Activated CD4-positive, CD25-positive, alpha-beta regulatory T cell (primary cell): ENCODE measurements at places on chromosomes 2 and 18.

DNA sequence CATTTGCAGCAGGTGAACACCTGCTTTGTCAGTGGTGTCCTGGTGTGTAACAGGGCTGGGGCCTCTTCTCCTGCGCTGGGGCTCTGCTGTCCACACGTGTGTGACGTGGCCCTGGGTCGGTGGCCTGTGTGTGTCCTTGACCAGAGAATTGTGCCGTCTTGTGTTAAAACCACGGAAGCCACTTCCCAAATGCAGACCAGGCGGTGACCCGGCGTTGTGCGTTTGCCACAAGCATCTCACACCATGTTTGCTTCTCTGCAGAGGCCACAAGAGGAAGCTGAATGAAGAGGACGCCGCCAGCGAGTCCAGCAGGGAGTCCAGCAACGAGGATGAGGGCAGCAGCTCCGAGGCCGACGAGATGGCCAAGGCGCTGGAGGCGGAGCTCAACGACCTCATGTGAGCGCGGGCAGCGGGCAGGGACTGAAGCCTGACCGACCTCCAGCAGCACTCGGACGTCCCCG, 44.3 kb upstream of the KCNG2 start:
- DNase-seq, result no peak

DNA sequence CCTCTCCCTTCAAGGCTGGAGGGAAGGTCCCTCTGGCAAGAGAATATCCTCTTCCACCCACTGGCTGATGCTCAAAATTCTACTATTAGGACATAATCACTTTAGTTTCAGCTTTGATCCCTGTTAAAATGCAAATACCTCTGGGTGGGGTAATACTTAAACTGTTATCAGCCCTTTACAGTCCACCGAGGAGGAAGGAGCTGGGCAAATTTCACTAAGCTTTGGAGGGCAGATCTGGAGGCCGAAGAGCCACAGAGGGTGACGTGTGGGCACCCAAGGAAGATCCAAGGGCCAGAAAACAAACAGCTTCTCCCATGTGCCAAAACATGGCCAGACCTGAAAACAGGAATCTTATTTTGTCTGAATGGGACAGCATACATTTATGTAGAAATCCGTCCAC, 74.6 kb upstream of the BCL11A start:
- no peak for DNase-seq

- DNase-seq, result no peak
These were observed 21.2 kb downstream of the ACTR3 start for GRCh38 chr2:113910967-113911678.

- no peak for DNase-seq
These were observed at the start of gene TRPM8 for GRCh38 chr2:233917116-233917515. Gene TRPM8 (plus strand): TSS chr2:233917373. CDS start chr2:233926538, 9,165 bp downstream.

GRCh38 chr2:205293559-205293958, 388.7 kb upstream of the NRP2 start:
- no peak for DNase-seq

DNA sequence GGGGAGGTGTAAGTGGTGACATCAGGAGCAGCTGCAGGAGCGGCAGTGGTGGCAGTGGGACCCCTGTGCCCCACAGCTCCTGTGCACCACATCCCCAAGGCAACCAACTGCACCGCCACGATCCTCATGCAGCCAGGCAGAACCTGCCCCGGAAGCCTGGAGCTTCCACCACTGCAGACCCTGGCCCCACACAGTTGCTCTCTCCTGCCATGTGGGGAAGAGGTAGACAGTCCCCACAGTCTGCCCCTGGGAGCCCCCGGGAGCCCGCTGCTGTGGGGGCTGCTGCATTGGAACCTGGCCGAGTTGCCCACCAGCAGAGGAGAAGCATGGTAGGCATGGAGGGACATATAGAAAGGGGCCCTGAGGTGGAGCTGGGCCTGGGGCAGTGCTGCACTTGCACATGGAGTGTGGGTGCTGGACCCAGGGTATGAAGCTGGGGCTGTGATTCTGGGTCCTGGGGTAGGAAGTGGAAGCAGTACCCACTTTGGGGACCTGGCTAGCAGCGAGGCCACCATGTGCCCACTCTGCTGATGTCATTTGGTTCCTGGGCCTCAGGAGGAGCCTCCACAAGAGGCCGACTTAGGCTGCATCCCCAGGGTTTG, 623.3 kb upstream of the LRRTM4 start:
- no peak for DNase-seq

DNA sequence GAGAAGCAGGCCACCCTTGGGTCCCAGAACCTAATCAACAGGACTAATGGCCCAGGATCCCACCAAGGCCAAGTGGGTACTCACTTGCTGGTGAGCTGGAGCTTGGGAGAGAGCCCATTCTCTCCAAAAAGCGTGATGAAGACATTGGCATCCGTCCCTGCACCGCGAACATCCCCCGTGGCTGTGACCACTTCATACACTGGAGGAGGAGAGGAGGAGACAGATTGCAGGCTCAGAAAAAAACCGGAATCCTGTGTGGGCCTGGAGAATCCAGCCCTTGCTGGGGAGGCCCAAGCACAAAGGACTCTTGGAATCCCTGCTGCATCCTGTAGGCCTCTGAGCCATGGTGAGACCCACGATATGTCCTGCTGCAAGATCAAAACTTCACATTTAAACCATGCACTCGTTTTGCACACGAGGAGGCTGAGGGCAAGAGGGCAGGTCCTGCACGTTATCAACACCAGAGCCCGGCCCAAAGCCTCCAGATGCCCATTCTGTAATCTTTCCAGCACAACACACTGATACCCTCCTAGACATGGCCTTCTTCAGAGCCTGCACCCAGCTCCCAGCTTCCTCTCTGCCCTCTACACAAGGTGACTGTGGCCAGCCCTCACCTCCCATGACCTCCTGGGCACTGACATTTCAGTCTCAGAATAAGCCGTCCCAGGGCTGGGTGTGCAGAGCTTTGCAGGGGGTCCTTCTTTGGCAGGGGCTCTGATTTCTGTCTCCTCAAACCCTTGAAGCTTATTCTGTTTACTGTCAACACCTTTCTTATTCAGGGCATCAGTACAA, 7.8 kb downstream of the LOXHD1 start:
- no peak for DNase-seq

DNA sequence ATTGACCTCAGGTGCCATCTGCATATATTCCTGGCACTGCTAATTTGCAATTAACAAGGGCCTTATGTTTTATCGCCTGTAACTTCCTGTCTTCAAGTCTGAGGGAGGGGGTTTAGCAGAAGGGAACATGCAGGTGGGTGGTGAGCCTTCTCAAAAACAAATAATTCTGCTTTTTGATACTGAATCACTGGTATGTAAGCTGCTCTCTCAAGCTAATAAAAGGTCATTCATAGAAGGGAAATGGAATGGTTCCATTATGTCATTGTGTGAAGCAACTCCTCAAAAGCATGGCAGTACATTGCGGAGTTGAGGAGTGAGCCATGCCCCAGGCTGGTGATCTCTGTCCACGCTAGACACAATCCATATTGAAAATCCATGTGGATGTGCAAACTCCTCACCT, 414.8 kb upstream of the ID2 start:
- no peak for DNase-seq

DNA sequence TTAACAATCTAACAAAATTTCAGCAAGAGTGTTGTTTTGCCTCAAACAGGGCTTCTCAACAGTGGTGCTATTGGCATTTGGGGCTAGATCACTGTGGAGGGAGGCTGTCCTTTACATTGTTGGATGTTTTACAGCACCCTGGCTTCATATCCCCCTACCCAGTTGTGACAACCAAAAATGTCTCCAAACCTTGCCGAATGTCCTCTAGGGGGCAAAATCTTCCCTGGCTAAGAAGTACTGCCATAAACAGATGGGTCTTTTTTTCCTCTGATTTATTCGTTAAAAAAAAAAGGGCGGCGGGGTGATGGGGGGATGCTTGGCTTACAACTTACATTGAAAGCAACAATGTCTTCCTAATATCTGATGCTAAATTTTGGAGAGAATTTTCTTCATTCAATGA, 207.6 kb upstream of the CCDC150 start:
- no peak for DNase-seq

DNA sequence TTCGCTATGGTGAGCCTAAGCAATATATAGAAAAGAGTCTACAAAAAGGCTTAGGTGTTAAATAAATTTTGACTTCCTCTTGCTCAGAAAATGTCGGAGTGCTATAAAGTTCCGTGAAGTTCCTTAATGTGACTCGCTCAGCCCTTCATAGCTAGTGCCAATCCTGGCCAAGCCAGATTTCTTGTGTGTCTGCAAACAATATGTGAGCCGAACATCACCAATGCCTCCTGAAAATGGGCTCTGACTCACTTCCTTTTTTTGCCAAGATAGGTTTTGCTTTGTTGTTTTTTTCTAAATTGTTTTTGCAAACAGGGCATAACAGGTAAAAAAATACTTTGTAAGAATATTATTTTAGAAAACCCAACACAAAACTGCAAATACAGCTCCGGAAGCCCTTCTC, 26.1 kb downstream of the CDC42EP3 start:
- no peak for DNase-seq

DNA sequence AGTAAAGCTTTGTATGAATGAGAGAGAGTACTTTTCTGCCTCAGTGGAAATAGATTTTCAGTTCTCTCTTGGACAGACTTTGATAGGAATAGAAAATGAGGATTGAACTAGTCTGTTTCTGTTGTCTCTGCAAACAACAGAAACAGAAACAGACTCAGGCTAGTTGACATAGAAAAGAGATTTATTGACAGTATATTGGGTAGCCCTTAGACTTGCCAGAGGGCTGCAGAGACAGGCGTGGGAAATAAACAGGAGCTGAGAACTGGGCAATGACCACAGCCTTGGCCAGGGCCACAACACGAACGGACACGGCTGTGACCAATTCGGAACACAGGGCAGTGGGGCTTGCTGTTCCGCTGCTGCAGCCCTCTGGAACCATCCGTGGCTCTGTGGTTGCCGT, 30.5 kb upstream of the YWHAQ start:
- no peak for DNase-seq

- no peak for DNase-seq
These were observed 10.5 kb upstream of the INSIG2 start for GRCh38 chr2:118077636-118078247.

DNA sequence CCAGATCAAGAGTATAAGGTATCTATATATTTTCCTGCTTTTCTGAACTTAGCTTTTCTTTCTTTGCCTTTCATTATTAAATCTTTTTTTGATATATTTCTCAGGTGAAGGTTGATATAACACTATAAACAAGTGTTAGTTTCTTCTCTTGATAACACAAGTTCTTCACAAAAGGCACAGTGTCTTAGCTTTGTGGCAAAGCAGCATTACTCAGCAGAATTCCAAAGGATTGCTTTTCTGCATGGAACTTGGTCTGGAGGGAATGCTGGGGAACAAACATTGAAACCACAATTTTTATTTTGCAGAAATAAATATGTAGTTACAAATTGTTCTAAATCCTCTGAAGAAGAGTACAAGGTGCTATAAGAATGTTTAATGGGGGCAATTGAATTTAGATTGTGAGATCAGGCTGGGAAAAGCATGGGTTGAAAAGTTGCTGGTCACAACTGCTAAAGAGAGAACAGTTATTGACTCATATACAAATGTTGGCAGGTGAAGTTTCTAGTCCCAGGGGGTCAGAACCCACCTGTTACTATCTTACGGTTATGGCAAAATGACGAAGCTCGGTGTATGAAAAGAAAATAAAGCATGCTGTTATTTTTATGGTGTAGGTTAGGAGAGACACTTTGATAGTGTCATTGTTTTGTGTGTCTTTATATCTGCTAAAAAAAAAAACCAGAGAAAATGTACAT, 68.2 kb downstream of the UBR3 start:
- no peak for DNase-seq

DNA sequence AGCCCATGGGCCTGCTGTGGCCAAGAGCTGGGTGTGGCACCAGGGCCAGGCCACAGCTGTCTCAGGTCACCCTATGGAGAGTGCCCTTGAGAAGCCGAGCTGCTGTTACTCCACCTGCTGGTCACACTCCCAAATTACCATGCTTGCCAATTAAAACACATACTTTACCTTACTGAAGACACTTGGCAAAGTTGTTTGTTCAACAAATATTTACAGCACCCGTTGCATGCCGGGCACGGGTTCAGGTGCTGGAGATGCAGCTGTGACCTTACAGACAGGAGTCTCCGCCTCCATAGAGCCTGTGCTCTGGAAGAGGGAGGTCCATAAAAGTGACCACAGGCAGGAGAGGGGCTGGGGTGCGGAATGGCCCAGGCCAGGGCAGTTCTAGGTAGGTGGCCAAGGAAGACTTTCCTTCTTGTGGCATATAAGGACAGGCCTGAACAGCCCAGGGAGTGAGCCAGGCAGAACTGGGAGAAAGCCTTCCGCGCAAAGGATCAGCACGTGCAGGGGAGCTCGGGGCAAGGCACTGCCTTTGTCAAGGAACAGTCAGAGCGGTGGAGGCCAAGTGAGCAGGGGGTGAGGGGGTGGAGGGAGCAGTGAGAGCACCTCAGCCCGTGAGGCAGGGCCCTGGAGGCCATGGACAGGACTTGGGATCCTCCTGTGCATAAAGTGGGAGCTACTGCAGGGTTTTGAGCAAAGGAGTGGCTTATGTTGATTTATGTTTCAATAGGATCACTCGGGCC, 23.6 kb upstream of the RBM44 start:
- DNase-seq, result no peak

GRCh38 chr2:63834401-63834800, 7.3 kb upstream of the UGP2 start:
- DNase-seq, result no peak
